ENCODE measurements at places on chromosomes 7 and 10.

DNA sequence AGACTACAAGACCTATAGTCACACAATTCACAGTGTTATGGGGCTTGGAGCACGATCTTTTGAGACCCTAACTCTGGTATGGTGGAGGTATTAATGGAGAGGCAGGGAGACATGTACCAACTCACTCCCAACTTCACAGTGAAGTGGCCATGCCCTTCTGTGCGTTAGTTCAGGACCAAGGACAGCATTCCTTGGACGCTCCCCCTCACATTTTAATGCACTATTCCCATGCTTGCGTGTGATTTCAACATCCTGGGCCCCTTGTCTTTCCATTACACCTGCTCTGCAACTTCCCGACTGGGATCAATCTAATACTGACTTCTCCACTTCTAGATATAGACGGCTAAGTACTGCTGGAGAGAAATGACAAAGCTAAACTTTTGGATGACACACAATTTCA lies 72.7 kb downstream of the PLCE1 start:
- DNase-seq: peak; percentile 50

DNA sequence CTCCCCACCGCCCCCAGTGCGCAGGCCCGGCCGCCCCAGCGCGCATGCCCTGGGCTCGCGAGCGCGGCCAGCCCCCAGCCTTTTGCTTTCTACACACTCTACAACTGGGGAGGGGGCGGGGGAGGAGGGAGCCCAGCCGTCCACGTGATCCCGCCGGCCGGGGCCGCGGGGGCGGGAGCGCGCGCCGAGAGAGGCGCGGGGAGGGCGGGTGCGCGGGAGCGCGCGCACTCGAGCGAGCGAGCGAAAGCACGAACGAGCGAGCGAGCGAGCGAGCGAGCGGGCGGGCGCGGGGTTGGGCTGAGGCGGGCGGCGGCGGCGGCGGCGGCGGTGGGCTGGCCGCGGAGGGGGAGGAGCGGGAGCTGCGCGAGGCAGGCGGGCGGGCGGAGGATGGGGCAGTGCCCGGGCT lies at the start of gene AUTS2:
AUTS2 (plus strand) TSS at position 395 of the 406 bp plus-strand sequence. CDS start 1,179 bp downstream, outside the sequence.
- peak; percentile 61 for DNase-seq

DNA sequence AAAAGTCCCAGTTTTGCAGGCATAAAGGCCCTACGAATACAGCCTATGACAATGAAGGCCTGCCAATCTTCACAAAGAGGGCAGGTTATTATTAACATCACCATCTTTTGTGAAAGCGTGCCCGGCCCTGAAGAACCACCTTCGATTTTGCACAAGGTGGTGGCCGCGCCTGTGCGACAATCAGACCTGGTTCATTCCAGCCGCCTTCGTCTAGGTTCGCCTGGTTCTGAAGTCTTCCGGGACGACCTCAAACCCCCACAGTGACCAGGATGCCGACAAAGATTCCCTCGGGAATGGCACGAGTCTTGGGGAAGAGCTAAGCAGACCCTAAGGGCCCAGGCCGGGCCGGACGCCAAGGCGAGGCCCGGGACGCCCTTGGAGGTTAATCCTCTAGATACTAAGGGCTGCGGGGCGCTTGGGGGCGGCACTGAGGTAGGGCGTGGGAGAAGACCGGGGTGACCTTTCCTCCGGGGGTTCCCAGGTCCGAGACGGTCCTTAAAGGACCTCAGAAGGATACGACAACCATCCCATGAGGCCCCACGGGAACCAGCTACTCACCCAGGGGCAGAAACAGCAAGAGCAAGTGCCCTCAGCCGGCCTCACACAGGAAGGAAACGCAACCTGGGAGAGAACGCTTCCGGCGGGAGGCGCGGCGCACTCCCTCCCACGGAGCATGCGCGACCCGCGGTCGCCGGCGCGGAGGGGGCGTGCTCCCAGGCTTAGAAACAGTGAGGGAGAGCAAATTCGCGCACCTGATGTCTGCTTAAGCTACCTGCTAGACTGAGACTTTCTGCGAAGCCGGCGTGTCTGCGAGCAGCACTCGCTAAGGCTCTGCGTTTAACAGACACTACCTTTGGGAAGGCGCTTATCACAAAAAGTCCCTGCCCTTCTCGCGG lies at the start of gene ATAD1:
ATAD1 (minus strand) TSS at position 618 of the 896 bp plus-strand sequence. CDS start 3,627 bp downstream, outside the sequence.
- DNase-seq: peak; percentile 97

DNA sequence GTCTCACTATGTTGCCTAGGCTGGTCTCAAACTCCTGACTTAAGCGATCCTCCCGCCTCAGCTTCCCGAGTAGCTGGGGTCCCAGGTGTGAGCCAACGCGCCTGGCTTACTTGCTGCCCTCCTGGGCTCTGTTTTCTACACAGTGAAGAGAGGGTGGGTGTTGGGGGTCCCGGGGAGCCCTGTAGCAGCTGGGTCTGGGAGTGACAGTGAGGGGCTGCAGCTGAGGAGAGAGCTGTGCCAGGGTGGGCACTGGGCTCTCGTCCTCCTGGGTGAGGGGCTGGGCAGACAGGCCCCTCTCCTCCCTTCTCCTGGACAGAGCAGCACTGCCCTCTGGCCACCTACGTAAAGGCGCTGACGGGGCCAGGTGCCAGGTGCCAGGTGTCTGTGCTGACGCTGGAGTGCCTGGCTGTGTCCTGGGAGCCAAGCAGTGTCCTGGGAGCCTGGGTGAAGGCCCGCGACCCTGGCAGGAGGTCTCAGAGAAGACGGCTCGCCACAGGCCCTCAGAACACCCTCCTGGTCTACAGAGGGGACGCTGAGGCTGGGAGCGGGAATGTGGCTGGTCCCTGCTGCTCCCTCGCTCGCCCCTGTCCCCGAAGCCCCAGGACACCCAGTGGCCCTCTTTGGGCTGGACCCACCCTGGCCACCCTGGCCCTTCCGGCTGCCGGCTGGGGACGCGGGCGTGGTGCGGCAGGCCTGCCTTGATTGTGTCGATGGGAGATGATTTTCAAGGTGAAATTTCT lies 35.6 kb downstream of the UNCX start:
- no peak for DNase-seq

DNA sequence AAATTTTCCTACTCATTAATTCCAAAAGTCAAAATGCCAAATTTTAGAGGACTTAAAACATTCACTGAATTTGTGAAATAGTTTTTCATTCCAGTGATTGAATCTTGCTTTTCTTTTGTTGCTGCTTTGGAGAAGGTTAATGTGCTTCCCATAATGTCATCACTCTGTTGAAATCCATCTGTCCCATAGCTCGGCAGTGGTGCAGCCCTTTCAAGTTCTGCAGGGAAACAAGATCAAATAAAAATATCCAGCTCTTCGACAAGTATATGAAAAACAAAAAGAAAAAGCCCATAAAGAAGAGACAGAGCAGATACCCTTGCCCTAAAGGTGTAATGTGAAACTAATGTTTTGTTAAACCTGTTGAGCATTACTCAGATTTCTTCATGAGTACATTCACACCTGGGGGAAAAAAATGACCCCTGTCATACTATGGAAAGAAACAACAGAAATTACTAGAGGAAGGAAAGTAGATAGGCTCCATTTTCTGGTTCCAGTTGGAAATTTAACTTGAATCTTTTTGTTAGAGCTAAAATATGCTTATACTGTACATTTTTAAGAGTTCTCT lies 35.1 kb downstream of the AGR3 start:
- no peak for DNase-seq

DNA sequence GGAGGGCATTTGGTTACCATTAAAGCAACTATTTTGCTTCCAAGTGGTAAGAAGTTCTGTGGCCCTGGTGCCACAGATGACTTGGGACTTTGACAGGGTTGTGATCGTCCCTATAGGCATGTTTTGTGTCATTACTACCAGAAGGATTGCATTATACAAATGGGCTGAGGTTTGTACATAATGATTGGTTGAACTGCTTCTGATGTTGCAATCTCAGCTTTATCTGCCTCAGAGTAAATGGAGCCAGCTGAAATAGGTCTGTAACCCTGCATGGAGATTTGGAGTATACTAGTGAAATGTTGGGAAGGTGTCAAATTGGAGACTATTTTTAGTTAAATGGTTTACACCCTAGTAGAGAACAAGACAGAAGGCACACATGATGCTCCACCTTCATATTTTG lies 46.1 kb upstream of the SEPTIN7 start:
- no peak for DNase-seq

- no peak for DNase-seq
These were observed 42.4 kb downstream of the STRA8 start for GRCh38 chr7:135275971-135276580.

- peak; percentile 26 for DNase-seq
These were observed 46.1 kb upstream of the EXOC6 start for GRCh38 chr10:92801978-92802872.

GRCh38 chr10:84331091-84331490 lies 2.7 kb downstream of the CCSER2 start:
- no peak for DNase-seq

- DNase-seq: no peak
These were observed 19.2 kb downstream of the OGDHL start for GRCh38 chr10:49742683-49743463.

DNA sequence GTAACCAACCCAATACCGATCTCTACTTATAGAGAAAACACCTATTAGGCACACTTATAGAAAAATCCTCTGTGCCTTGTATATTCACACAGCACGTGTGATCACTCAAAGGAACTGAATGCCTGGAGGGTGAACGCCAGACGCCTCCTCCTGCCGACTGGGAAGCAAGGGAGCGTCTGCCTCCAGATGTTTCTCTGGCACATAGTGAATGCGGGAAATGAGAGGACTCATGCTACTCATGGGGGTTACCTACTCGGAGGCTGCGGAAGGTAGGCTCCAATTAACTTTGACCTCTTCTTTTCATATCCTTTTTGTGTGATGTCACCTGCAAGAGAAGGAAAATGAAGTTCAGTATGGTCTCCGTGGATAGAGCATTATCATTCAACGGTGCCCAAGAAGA lies 203.3 kb downstream of the DIP2C start:
- DNase-seq: no peak

GRCh38 chr10:3780771-3781467 lies 4.1 kb downstream of the KLF6 start:
- no peak for DNase-seq

DNA sequence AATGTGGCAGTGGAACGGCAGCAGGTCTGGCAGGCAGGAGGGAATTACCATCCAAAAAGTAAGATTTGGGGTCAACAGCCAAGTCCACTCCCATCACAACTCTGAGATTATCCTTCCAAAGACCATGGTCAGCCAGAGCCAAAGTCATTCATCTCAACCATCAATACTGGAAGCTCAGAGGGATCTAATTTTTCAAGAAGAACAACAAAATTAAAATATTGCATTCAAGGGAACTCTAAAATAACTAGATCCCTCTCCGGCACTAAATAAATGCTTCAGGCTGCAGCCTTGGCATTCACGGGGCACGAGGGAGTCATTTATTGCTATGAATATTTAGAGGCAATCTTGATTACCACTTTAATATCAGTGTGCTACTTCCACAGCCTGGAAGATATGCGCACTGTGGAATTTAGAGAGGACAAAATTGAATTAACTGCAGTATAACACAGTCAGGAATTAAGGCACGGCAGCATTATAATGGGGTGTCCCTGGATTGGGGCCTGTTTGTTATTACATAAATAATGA lies 102.0 kb downstream of the ADAM12 start:
- DNase-seq: no peak

DNA sequence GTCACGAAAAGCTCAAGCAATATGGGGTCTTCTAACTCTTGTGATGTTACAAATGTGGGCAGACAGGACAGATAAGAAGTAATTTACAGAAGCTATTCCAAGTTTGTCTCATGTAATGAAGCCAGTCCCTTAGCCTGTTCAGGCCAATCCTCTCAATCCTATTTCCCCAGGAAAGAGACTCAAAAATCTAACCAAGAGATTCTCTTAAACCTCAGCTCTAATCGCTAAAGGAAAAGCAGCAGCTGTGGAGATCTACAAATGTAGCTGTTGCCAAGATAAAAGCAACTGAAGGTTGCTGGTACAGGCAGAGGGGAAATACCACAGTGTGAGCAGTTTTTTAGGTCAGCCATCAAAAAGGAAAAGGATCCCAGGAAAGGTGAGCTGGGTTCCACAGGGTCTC lies 39.3 kb downstream of the ANK3 start:
- no peak for DNase-seq

GRCh38 chr7:11216276-11216675 lies 242.6 kb downstream of the PHF14 start:
- DNase-seq: no peak

GRCh38 chr10:113646336-113647201 lies 17.3 kb downstream of the NRAP start:
- no peak for DNase-seq

DNA sequence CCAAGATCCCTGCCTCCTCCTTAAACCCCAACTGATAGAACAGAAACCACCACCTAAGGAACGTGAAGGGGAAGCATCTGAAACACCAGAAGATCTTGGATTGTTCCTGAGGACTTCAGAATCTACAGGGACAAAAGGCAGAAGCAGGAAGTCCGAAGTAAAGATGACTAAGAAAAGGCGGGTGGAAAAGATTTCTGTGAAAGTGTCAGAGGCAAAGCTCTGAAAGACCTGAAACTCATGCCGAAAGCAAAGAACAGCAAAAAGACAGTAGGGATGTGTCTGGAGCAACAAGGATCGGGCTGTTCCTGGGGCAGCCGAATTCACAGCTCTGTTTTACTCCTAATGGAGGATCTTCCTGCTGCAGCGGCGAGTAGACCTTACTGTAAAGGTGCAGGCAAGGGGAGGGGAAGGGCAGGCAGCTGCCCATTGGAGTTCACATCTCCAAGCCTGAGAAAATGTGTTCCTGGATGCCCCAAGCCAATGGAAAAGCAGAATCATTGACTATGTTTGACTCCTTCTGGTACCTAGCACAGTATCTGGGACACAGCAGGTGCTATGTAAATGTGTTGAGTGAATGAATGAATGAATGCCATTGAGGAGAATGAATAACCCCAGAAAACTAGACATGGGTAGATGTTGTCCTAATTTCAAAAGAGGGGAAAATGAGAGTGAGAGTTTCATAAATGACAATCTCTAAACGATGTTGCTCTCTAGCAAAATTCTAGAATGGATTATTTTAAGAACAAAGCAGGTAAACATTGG lies 40.4 kb downstream of the PDIA4 start:
- DNase-seq: no peak

- DNase-seq: no peak
These were observed 798.0 kb upstream of the AUTS2 start for GRCh38 chr7:68800316-68800715.

DNA sequence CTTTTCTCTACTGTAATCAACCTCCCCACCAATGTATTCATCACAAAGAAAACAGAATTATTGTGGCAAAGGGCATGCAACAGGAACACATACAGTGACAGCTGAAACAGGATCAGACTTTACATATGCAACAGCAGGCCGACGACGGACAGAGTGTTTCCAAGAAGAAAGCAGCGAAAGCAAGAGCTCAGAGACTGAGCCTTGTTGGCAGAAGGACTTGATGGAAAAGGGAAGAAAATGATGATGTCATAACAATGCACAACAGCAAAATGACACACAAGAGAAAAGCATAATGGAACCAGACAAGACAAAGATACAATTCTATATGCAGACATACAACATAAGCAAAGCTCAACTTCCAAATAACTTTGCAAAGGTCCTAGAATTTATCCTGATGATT lies 106.5 kb downstream of the ARHGAP12 start:
- DNase-seq: no peak

DNA sequence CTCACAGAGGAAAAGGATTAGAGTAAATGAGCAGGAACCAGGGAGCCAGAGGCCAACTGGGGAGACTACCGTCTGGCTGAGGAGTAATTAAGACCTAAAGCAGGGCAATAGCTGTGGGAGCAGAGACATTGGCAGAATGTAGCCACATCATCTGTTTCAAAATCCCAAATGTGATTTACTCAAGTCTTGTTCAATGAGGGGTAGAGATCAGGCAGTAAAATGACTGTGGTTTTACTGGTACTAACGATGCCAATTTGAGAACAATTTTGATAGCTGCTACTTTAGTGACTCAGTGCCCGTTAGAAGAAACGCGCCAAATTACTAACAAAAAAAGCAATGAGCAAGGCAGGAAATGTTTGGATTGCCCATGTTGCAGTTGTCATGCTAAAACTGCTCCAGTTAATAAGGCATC lies 12.7 kb upstream of the MIOS start:
- no peak for DNase-seq

GRCh38 chr10:865924-866576 lies 65.5 kb downstream of the LARP4B start:
- DNase-seq: no peak
